ENCODE measurements at places on chromosomes 7 and 10.

- DNase-seq, result no peak
Observed at GRCh38 chr7:118129041-118129795, 54.7 kb upstream of the LSM8 start.

GRCh38 chr7:133853706-133854276 lies 273.3 kb upstream of the LRGUK start:
- DNase-seq, result peak; percentile 28

- DNase-seq, result no peak
Observed at GRCh38 chr7:101146-102046, 91.0 kb upstream of the FAM20C start.

GRCh38 chr7:40135317-40135610 lies 459 bp downstream of the SUGCT start:
- DNase-seq, result no peak

- no peak for DNase-seq
Observed at GRCh38 chr10:70193391-70193844, 23.1 kb upstream of the SAR1A start.

DNA sequence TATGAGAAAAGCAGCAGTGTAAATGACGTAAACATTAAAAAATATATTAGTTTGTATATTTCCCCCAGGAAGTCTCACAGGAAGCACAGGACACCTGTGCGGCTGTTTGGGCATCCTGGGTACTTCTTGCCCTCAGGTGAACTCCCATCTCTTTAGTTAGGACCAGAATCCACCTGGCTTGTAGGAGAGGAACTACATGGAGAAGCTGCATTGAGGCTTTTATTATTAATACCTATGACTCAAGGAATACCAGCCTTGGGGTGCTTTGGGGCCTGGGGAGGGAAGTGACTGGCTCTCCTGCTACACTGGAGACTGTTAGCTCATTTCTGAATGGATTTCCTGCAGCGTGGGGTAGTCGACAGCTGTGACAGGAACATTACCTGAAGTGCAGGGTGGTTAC lies 40.0 kb upstream of the GSDME start:
- DNase-seq, result no peak

DNA sequence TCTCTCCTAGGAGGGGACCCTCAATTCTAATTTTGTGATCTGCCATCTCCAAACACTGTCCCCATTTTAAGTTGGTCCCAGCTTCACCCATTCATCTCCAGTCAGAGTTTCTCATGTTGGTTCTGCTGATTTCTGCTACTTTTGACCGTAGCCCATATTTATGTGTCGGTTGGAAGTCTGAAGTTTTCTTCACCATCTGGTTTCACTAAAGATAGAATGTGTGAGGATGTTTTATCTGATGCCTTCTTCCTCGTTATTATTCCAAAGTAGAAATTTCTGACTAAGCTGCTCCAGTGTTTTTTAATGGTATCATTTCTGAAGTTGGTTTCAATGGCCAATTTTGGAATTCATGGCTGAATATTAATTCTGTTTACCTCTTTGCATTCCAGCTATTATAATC lies 21.3 kb upstream of the IFIT2 start:
- no peak for DNase-seq

DNA sequence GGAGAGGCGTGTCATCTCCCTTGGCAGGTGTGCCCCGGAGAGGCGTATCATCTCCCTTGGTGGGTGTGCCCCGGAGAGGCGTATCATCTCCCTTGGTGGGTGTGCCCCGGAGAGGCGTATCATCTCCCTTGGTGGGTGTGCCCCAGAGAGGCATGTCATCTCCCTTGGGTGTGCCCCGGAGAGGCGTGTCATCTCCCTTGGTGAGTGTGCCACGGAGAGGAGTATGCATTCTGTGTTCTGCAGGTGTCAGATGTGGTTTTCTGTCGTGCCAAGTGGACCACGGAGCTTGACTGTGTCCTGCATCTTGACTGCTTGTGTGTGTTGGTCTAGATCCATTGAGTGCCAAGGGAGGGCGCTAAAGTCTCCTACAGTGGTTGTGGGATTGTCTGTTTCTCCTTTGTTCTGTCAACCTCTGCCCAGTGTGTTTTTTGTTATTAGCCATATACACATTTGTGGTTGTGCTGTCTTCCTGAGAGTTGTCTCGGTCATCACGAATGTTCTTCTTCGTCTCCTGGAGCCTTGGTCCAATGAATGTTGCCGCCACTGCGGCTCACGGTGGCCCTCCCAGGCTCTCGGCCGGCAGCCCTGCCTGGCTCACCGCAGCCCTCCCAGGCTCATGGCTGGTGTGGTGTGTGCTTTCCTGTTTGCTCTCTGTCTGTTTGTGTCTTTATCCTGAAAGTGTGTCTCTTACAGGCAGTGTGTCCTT lies 96.8 kb downstream of the INPP5A start:
- DNase-seq, result no peak

GRCh38 chr10:133616371-133617130 lies 10.0 kb downstream of the FRG2B start:
- no peak for DNase-seq

DNA sequence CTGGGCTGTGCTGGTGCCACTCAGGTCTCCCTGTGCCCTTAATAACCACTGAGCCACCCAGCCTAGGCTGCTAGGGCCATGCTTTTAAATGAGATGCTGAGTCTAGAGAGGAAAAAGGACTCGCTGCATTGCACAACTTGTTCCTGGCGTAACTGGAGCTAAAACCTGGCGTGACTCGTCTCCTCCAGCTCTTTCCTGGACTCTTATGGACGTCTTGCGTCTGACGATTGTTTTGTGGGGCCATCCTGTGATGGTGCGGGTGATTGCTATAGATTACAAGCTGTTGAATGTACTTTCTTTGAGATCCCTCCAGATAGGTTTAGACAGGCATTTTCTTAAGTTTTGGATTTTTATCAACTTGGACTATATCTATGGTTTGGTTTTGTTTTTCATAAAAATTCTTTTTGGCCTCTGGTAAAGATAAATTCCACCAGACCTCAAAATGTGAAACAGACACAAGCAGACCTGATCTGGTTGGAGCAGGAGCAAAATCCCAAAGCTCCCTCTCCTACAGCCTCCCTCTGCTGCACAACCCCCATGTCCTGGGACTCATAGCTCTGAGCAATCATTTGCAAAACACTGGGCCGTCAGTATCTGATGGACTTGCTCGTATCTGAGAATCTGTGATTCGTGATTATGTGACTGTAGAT lies 230.3 kb downstream of the ARHGAP12 start:
- no peak for DNase-seq

DNA sequence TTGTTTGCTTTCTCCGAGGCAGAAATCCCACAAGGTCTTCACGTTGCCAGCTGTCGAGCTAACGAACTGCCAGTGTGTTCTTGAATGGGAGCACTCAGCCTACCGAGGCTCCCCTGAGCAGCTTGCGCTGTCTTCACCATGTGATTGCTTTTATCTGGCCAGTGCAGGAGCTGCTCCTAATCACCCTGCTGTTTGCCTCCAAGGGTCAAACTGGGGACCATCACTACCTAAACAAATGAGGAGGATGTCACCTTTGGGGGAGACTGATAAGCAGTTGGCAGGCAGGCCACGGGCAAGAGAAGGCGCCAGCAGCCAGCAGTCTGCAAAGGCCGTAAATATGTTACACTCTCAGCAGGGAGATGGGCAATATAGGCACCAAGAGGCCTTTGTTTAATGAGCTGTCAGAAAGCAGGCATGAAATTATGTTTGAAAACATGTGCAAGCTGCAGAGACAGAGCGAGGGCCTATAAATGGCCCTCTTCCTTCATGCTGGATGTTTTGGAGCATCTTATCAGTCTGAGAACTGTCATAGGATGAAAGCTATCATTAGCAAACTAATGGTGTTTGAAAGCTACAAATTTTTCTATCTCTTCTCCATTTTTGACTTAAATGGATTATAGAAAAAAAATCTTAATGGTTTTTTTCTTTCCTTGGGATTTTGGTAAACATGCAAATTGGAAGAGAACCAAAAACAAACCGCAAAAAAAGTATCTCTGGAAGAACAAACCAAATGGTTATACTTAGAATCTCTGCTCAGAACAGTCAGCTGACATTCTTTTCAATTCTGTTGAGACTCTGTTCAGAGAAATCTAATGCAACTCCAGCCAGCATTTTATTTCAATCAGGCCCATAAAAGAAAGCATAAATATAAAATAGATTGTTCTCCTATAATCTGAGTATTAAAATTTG lies 267.3 kb upstream of the NPVF start:
- DNase-seq, result no peak

DNA sequence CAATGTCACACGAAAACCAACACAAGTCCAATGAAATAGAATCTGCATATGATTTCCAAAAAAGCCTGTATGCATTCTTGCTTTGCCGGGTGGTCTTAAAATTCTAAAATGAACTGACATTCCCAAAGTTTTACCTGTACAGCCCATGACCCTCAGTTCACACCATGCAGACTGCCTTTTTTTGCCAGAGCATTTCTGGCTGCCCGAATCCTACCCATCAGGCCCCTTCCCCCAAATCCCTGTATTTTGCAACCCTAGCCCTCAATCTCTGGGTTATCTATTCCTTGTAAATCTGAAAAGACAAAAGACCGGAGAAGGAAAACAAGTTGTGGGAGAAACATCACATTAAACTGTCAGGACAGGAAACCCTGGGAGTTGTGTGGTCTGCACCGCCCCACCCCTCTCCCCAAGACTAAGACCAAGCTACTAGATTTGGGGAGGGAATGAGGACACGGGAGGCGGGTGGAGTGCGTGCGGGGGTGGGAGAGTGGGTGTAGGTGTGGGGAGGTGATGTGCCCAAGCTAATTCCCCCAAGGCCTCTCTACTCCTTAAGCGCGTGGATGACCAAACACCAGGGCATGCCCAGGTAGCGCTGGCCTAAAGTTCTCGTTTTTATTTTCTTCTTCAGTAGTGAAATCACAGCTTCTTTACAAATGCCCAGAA lies 1.4 kb downstream of the JCAD start:
- DNase-seq, result no peak

- no peak for DNase-seq
Observed at GRCh38 chr7:67866054-67866453, 869.4 kb downstream of the TYW1 start.

GRCh38 chr7:100575746-100576383 lies 2.2 kb upstream of the SAP25 start:
- no peak for DNase-seq

DNA sequence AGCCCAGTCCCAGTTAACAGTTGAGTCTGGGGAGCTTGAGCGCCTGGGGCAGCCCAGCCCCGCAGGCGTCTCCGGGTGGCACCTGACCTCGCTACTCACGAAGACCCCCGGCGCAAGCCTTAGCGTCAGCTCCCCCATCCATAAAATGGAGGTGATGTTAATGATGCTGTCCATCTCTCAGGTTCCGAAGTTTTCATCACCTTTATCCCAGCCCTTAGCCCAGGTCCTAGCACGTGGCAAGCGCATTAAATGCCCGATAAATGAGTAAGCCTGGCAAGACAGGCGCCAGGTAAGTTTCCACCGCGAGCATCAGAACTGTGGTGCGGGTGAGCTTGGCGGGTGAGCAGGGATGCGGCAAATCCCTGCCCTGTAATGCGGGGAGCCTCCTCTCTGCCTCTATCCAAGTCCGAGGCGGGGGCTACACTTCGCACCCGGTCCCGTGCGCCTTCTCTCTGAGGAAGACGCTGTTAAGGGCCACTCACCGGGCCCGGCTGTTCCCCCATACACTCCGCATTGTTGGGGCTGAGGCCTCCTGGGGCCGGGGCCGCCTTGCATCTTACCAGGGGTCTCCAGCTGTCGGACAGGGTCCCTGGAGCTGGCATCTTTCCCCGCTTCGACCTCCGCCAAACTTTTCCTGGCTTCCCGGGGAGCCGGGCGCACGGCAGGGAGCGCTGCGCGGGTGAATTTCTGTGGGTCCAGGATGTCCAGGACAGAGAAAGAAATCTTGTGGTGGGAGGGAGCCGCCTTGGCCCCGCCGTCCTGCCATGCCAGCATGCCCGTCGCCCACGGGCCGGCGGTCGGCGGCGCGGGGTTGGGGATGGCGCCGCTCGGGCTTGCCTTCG lies 444 bp downstream of the NKX1-2 start:
- no peak for DNase-seq

GRCh38 chr10:113534423-113534822 lies 18.4 kb upstream of the HABP2 start:
- no peak for DNase-seq

DNA sequence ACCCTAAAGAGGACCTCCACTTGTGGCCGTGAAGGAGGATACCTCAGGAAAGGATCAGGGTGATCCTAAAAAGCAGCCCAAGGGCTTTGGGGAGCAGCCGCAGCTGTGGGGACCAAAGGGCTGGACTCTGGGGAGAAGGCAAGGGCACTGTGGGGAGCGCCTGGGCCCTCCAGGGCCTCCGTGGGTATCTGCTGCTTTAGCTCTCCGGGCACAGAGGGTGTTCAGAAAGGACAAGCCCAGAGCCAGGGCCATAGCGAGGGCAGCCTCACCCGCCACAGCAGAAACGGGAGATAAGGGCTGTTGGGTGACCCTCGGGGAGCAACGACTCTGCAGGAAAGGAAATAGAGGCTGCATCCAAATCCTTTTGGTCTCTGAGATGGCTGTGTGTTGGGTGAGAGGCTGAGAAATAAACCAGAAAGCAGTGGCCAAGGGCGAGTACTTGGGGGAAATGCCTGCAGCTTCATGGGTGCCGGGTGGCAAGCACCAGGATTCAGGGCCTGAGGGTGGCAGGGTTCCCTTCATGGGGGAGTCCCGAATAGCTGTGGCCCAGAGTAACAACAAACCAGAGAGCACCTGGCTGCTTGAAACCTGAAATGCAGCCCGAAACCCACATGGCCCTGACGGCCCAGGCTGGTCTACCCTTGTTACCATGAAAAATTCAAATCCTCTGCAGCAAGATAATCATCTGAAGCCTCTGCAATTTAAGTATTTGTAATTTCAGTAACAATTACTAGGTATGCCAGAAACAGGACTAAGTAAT lies 95.2 kb downstream of the VIPR2 start:
- DNase-seq, result no peak

Data from iPS DF 19.7 (cell line).